ENCODE measurements at places on chromosomes 2 and 18. TPM values are rescaled to one million over a fixed set of nuclear protein-coding genes. Genes with fewer than 3 reads are reported as not detected.

DNA sequence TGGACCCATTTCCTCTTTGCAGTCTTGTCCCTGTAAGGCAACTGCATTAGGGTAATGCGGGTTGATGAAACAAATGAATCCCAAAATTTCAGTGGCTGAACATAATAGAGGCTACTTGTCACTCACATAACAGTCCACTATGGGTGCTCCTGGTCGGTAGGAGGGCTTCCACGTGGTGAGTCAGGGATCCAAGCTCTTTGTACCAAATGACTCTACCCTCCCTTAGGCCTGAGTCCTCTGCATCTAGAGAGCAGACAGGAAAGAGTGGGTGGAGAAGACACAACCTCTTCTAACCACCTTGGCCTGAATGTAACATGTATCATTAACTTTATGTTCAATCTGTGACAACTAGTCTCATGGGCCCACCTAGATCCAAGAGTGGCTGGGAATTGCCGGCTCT lies 86.2 kb upstream of the HAAO start:
- DNase-seq, result peak; percentile 40

DNA sequence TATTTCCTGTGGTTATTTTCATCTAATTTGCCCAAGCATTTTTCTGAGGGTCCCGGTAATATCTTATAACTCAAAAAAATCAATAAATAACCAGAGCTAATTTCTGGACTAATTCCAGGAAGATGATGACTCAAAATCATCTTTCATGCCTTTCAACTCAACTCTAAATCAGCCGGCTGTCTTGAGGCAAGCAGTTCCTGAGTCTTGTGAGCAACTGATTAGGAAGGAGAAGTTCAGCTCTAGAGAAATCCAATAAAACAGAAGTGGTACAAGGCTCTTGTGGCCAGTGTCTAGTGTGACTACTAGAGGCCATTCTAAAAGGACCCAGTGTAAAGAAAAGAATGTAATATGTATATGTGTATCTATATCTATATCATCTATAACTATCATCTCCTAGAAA lies 890.4 kb downstream of the TRIB2 start:
- DNase-seq, result no peak

GRCh38 chr18:67290421-67290820 lies 226.1 kb downstream of the DSEL start:
- DNase-seq, result no peak

GRCh38 chr2:241366678-241367077 lies 10.6 kb downstream of the FARP2 start:
- no peak for DNase-seq

DNA sequence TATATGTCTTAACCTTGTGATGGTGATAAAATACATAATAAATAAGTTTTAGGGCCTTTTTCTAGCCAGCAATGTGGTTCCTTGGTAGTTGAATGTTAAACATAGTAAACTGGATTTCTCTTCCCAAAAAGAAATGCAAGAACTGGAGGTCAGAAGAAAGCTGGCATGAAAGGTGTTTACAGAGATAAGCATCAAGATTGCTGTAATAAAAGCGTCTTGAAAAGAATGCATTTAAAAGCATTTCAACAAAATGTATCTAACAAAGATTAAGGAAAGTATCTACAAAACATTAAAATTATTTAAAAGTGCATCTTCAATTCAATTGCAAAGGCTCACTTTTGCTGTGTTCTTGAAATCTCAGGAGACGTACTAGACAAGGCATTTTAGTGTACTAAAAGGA lies 419.0 kb downstream of the ERBB4 start:
- no peak for DNase-seq

- peak; percentile 17 for DNase-seq
These were observed 206.7 kb downstream of the MGAT5 start for GRCh38 chr2:134460583-134460998.

DNA sequence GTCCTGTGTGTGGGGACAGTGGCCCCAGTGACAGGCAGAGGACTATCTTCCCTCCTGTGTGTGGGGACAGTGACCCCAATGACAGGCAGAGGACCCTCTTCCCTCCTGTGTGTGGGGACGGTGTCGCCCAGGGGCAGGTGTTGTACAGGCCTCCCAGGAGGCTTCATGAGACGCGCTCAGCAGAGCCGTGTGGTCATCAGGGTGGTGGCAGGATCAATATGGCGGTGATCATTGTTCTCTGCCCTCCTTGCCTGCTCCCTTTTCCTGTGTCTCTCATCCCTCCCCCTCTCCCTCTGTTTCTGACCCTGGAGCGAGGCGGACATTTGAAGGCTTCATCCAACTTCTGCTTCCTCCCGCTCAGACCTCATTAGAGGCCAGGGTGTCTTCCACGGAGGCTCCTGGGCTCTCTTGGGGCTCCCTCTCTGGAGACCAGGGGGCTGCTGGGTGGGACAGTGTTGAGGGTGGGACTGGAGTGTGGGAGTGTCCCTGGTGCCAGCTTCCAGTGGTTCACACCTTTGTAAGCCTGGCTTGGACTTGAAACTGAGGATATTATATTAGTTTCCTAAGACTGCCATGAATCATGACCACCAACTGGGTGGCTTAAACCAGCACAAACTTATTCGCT lies 59.5 kb downstream of the ACKR3 start:
- DNase-seq, result no peak

- DNase-seq, result no peak
These were observed 131.4 kb downstream of the MSH2 start for GRCh38 chr2:47534179-47534919.

DNA sequence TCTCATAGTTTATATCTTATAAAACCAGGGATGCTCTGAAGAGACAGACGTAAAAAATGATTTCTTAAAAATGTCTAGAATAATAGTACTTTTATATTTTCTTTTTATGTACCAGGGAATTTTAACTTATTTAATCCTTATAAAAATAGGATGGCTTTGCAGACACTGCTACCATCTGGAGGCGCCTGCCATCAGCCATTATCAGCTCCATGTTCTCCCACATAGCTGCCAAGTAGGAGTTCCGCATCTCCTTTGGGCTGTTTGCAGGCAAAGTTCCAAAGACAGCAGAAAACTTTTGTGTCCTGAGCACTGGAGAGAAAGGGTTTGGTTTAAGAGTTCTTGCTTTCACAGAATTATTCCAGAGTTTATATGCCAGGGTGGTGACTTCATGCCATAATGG lies 69.2 kb downstream of the MTX2 start:
- no peak for DNase-seq

DNA sequence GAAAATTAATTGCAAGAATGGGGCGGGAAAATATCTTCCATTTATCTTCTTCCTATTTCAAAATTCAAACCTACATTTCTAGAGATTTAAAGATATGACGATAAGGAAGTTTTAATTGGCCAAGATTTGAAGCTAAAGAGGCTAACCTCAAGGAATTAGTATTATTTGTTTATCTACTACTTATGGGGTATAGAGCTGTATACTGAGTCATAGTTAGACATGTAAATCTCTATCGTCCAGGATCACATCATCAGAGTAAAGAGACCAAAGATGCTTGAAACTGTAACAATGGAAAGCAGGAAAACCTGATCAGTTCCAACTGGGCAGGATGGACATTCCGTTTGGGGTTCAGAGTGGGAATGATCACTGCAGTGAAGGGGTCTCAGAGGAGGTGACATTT lies 95.2 kb upstream of the KLF7 start:
- no peak for DNase-seq

GRCh38 chr2:184304006-184304405 lies 294.3 kb upstream of the ZNF804A start:
- no peak for DNase-seq

- no peak for DNase-seq
These were observed 65.4 kb downstream of the LRRFIP1 start for GRCh38 chr2:237692601-237693290.

GRCh38 chr18:41967680-41968079 lies 12.6 kb downstream of the PIK3C3 start:
- no peak for DNase-seq

GRCh38 chr18:67634631-67635338 lies 118.3 kb upstream of the DSEL start:
- DNase-seq, result no peak

DNA sequence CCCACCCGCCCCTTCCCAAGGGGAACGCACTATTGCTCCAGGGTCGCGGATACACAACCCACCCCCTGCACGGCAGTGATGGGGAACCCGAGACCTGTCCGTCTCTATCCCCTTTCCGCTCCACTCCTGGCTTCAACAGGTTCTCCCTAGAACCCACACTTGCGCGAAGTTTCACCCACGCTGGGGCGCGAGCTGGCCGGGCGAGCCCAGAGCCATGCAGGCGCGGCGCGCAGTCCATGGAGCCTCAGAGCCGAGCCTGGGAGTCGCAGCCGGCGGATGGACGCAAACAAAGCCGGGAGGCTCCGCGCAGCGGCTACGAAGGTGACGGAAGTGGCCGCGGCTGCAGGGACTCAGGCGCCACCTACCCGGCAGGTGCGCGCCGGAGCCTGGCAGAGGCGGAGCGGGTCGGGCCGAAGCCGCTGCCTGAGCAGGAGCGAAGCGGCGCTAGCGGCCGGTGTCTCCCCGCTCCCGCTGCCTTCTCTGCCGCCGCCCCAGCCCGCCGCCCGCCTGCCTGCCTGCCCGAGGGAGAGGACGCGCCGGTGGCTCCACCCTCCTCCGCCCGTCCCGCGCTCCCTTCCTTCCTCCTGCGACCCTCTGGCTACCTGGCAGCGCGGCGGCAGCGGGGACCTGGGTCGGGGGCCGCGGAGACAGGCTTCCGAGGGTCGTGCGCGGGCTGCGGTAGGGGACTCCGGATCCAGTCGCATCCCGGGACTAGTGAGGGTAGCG lies 14.0 kb downstream of the ALPG start:
- DNase-seq, result peak; percentile 50

DNA sequence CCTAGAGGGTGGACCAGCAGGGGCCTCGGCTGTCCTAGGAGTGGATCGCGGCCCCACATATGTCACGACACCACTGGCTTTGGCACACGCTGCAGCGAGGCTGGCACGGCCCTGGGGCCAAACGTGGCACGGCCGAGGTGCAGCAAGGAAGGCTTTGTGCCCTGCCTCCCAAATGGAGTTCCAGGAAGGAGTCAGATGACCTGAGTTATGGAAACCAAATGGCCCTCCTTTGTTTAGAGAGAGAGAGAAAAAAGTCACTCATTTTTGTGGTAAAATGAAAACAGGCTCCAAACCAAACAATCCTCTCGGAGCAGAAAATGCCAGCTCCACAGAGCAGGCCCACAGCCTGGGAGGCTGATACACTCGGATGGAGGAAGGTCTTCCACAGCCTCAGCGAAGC lies 105.6 kb downstream of the ANTXR1 start:
- DNase-seq, result no peak

- DNase-seq, result no peak
These were observed 8.3 kb upstream of the GAL3ST2 start for GRCh38 chr2:241768251-241768711.

DNA sequence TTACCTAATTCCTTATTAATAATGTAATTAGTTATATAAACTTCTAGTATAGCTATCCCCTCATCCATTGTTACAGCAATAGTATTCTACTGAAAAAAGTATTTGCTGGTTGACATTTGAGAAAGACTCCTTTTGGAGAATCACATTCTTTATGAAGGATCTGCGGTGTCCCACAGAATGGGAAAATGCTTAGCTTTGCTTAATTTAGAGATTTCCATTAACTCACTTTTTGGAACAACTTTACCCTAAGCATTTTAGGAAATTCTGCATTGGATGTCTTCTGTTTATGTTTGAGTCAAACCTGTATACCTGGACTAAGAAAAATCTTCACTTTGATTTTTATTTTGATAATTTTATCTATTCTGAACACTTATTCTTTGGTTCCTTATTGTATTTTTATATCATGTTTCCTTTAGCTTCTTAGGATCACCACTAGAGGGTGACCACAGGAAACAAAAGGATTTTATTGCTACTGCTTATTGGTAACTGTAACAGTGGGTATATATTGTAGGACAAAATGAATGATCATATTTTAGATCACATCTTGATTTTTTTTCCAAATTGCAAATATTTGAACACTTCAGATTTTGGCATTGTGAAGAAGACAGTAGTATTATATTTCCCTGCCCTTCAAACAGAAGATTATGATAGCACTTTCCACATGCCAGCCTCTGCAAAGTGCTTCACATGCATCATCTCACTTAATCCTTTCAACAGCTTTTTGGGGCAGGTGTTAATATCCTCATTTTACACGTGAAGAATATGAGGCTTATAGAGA lies 79.6 kb downstream of the MIB1 start:
- DNase-seq, result no peak

DNA sequence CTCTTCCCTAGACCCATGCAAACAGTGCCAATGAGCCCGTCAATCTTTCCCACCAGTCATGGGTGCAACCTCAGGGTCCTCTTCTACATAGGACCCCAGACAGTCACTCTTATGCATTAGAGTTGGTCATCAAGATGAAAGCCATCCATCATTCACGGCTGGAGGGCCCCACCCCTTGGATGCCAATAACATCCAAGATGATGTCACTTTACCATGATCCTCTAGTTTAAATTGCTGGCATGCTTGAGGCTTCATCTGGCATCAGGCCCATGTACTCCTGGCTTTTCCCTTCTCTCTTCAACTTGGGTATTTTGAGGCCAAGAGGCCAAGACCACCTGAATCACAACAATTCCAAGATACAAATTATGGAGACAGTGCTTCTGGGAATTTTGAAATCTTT lies 91.1 kb upstream of the MAPK4 start:
- no peak for DNase-seq

DNA sequence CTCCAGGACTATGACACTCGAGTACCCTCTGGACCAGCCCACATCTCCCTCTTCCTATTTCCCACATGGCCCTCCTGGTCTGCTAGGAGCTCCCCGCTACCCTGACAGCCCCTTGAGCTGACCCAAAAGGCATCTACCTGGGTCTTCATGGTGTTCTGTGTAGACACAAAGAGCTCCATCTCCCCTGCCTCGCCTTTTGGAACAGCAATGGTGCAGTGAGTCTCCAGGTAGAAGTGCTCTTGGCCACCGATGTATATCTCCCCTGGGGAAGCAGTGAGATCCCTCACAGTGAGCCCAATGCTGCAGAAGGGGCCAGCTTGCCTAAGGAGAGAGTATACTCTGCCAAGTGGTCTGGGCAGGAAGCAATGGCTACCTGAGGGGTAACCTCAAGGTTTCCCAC lies 47.8 kb downstream of the XDH start:
- no peak for DNase-seq

GRCh38 chr2:17160594-17160993 lies 357.6 kb downstream of the RAD51AP2 start:
- DNase-seq, result no peak

GRCh38 chr18:31206071-31206470 lies 43.4 kb upstream of the DSC1 start:
- DNase-seq, result no peak

- no peak for DNase-seq
These were observed 161.8 kb upstream of the KLF7 start for GRCh38 chr2:207327513-207327912.

GRCh38 chr2:3110555-3110954 lies 267.1 kb downstream of the EIPR1 start:
- no peak for DNase-seq

NAT8 gene
- total RNA-seq, result not detected

ERMN gene
- total RNA-seq, result 2.8 TPM

RAD51AP2 gene
- not detected for total RNA-seq

CYTIP gene
- total RNA-seq, result 444 TPM

KCNS3 gene
- not detected for total RNA-seq

STARD6 gene
- not detected for total RNA-seq

TTC39C gene
- 41.3 TPM for total RNA-seq

LIPG gene
- total RNA-seq, result 0.12 TPM

EMX1 gene
- 0.44 TPM for total RNA-seq

CSRNP3 gene
- not detected for total RNA-seq

MGAT4A gene
- 108 TPM for total RNA-seq

NYAP2 gene
- 0.05 TPM for total RNA-seq

FBLN7 gene
- 30.6 TPM for total RNA-seq

Data from activated T-cell treated with anti-CD3 and anti-CD28 coated beads, Interleukin-2, amount 50 U/mL, for 72 hours (primary cell).